Progenitor cell of endocrine pancreas (in vitro differentiated cells): ENCODE measurements at places on chromosomes 7 and 10.
A peak's percentile ranks its signal among the peaks of the same experiment; 100 is the strongest.

- no peak for DNase-seq
- H3K36me3 ChIP-seq = peaks cover 7% of the 10 kb centered on the region
- H3K4me1 ChIP-seq = peaks cover 7% of the 10 kb centered on the region
- H3K27ac ChIP-seq = peak overlapping the region; percentile 41
- H3K27me3 ChIP-seq = no peaks in the 10 kb centered on the region
- no peak overlapping the region for H3K4me3 ChIP-seq
Measured at GRCh38 chr7:4237296-4238235, 444.5 kb upstream of the FOXK1 start.

DNA sequence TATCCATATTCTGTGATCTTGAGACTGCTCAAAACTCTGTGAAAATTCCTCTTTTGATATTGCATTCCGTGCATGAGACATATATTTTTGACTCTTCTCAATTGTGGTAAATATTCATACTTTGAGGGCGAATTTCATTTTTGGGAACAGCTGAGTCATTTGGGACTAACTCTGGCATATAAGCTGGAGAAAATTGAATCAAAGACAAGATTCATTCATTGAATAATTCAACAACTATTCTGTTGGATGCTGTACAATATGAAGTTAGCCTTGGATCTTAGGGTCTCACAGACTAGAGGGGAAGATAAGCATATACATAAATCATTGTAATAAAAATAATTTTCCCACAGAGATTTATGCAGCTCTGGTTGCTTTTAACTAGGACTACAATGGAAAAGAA lies 183.2 kb upstream of the NEBL start:
- no peak overlapping the region for H3K4me3 ChIP-seq
- H3K27ac ChIP-seq = no peak overlapping the region
- H3K27me3 ChIP-seq = no peaks in the 10 kb centered on the region
- peaks cover 2% of the 10 kb centered on the region for H3K4me1 ChIP-seq
- DNase-seq = no peak
- H3K36me3 ChIP-seq = no peaks in the 10 kb centered on the region

GRCh38 chr7:142185069-142185468 lies 72.8 kb downstream of the PRSS58 start:
- DNase-seq = no peak
- peaks cover 4% of the 10 kb centered on the region for H3K27me3 ChIP-seq
- H3K36me3 ChIP-seq = no peaks in the 10 kb centered on the region
- peaks cover 5% of the 10 kb centered on the region for H3K4me1 ChIP-seq
- H3K27ac ChIP-seq = no peak overlapping the region

DNA sequence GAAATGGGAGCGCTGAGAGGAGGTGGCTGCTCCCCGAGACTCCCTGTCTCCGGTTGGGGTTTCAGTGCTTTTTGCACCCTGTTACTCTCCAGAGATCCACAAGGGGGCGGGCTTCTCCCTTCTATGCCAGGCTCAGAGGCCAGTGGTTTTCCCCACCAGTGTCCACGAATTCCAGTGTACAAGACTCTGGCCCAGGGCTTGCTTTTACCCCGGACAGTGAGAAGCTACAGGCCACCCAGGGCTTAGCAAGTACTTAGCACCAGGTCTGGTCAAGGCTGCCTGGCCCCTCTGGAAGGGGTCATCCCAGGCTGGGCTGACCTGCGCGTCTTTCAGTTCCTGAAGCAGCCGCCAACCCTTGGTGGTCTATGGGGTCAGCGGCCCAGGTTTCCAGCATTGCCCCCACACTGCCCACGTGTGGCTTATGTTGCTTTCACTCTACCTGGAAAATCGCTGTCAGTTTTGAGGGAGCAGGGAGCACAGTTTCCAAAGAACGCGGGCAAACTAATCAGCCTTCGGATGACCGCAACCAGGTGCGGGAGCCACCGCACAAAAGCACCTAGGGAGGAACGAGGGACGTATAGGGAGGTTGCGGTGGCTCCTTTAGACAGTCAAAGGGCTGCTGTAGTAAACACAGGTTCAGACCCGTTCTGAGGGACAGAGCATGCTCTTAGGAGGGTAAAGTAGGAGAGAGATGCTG lies 6.8 kb downstream of the CYP26A1 start:
- peaks cover 6% of the 10 kb centered on the region for H3K4me1 ChIP-seq
- H3K4me3 ChIP-seq = no peak overlapping the region
- DNase-seq = no peak
- H3K36me3 ChIP-seq = no peaks in the 10 kb centered on the region
- H3K27me3 ChIP-seq = peaks cover 25% of the 10 kb centered on the region

- no peak overlapping the region for H3K4me3 ChIP-seq
- peaks cover 21% of the 10 kb centered on the region for H3K4me1 ChIP-seq
- DNase-seq = no peak
- H3K27ac ChIP-seq = no peak overlapping the region
- peaks cover 20% of the 10 kb centered on the region for H3K36me3 ChIP-seq
- H3K27me3 ChIP-seq = no peaks in the 10 kb centered on the region
Measured at GRCh38 chr10:125081931-125082330, 78.4 kb downstream of the CTBP2 start.

DNA sequence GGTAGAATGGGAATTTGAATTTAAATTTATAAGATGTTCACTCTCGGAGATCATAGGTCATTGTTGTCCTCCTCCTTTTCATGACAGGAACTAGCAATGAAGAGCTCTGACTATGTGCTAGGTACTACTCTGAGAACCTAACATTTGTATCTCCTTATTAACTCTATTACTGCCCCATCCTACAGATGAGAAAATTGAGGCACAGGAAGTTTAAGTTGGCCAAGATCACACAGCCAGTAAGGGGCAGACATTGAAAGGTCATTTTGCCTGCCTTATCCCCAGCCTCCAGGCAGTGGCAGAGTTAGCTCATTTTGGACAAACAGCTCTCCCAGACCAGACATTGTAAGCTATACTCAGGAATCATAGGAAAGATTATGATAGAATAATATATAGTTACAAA lies 6.0 kb downstream of the SRGN start:
- no peak overlapping the region for H3K27ac ChIP-seq
- H3K27me3 ChIP-seq = peaks cover 6% of the 10 kb centered on the region
- no peaks in the 10 kb centered on the region for H3K36me3 ChIP-seq
- no peak for DNase-seq
- H3K4me1 ChIP-seq = no peaks in the 10 kb centered on the region

DNA sequence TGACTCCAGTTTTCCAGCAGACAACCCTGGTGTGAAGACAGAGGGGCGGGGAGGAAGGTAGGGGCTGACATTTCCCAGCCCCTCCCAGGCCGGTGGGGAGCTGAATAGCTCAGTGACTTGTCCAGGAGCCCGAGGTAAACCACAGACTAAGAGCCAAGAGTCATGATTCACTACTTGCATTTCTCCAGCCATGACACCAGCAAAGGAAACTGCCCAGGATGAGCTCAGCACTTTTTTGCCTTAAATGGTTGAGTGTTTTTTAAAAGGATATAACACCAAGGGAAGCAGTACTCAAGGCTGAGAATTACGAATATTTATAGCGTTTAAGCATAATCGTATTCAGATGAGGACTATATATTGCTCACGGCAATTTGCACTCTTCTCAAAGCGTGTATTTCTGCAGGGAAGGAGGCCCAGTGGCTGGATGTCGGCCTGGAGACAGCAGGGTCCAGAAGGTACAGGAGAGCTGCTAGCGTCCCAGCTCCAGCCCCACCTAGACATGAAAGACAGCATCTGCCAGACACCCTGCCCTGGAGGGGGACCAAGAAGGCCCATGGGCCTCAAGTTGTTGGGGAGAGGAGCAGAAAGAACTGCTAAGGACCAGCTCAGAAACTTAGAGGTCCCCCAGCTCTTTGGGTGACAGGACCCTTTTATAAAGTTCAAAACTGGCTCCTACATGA lies 141.4 kb downstream of the GRID1 start:
- H3K4me1 ChIP-seq = no peaks in the 10 kb centered on the region
- peaks cover 14% of the 10 kb centered on the region for H3K27me3 ChIP-seq
- H3K27ac ChIP-seq = no peak overlapping the region
- H3K4me3 ChIP-seq = no peak overlapping the region
- H3K36me3 ChIP-seq = no peaks in the 10 kb centered on the region

GRCh38 chr10:113680190-113681111 lies 739 bp downstream of the CASP7 start:
- H3K27me3 ChIP-seq = no peaks in the 10 kb centered on the region
- H3K27ac ChIP-seq = peak overlapping the region; percentile 91
- peaks cover 4% of the 10 kb centered on the region for H3K4me1 ChIP-seq
- peaks cover 14% of the 10 kb centered on the region for H3K36me3 ChIP-seq
- DNase-seq = no peak

- peak within 1 kb of the TSS; percentile 88 for H3K4me3 ChIP-seq
- peak; percentile 41 for DNase-seq
- peak within 1 kb of the TSS; percentile 99 for H3K27ac ChIP-seq
- peaks cover 18% of the 10 kb centered on the region for H3K4me1 ChIP-seq
- H3K27me3 ChIP-seq = no peaks in the 10 kb centered on the region
Measured at GRCh38 chr7:16421333-16422102, at the start of gene CRPPA. Gene CRPPA (minus strand): TSS chr7:16421538. CDS start chr7:16421322, 216 bp downstream.
